ENCODE measurements at places on chromosomes 1 and 21.

- DNase-seq, result no peak
These were observed 10.3 kb downstream of the KDF1 start for GRCh38 chr1:26949926-26950319.

- no peak for DNase-seq
These were observed 94.7 kb upstream of the SLC25A33 start for GRCh38 chr1:9444532-9444931.

DNA sequence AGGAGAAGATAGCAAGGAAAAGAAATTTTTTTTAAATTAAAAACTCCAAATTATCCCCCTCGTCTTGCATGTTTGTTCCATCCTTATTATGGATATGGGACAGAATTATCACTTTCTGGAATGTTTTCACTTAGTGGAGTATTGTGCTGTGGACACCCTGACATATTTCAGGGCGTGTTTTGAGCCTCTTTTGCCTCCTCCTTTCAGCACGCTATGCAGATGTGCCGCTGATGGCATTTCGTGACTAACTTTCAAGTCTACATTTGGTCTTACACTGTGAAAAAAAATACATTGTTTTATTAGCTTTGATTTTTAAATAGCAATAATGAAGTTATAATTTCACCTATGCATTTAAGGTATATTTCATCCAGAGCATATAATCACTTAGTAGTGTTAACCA, 738.7 kb downstream of the LTN1 start:
- DNase-seq, result no peak

GRCh38 chr1:201274616-201275252, 8.6 kb upstream of the PKP1 start:
- DNase-seq, result no peak

DNA sequence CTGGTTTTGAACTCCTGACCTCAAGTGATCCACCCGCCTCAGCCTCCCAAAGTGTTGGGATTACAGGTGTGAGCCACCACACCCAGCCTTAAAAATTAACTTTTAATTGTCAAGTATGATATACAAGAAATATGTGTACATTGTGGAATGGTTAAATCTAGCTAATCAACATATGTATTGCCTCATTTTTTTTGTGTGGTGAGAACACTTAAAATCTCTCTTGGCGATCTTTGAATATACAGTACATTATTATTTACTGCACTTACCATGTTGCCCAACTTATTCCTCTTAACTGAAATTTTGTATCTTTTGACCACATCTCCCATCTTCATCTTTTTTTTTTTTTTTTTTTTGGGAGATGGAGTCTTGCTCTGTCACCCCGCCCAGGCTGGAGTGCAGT, 23.3 kb downstream of the THRAP3 start:
- DNase-seq, result no peak

DNA sequence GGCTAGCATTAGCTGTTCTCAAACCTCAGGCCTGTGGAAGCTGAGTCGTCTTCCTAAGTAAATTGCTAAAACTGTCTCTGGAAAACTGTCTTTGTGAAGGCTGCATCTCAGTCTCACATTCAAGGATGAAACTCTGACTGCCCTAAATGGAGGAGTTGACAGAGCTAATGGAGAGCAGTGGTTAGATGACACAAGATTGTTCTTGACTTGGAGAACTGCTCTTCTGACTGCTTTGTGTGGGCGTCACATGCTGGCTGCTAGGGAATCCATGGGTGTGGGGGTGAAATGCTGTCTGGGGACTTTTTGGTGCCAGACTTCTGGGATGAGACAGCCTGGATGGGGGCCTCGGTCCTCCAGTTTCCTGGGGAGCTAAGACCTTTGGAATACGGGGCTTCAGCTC, 24.5 kb upstream of the TSPAN2 start:
- no peak for DNase-seq

DNA sequence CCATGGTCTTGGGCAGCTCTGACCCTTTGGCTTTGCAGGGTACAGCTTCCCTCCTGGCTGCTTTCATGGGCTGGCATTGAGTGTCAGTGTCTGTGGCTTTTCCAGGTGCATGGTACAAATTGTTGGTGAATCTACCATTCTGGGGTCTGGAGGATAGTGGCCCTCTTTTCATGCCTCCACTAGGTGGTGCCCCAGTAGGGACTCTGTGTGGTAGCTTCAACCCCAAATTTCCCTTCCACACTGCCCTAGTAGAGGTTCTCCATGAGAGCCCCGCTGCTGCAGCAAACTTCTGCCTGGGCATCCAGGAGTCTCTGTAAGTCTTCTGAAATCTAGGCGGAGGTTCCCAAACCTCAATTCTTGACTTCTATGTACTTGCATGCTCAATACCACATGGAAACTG, 494.5 kb upstream of the LRRC7 start:
- DNase-seq, result no peak

DNA sequence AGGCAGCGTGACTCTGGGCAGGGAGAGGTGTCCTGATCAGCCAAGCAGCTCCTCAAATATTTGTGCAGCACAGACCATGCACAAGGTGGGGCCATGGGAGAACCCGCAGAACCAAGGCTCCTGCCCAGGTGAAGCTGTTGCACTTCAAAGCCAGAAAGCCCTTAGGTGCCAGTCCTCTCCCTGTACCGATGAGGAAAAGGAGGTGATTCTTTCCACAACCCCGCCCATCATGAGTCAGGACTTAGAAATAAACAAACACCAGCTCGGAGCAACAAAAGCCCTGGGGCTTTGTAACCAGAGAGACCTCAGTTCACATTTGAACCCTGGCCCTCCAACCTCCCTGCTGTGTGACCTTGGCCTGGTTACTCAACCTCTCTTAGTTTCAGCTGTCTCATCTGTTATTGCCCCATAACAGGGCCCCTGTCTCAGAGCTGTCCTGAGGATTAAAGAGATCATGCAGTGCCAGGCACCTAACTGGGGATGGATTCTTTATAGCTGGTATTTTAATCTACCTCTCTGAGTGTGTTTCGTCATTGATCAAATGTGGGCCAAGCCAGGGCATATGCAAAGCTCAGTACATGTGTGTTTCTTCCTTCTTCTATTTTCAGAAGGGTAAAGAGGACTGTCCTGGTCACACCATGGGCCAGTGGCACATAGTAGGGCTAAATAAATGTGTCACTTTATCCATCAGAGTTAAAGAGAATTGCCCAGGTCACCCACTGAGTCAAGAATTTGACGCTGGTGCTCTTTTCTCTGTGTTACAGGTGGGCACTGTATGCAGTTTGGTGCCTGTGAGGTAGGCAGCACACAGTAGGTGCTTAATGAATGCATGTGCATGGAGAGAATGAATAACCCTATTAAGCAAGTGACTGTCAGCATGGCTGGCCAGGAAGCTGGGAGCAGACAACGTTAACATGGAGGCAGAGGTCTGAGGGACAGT, 1.4 kb downstream of the LDLRAD1 start:
- DNase-seq, result no peak

GRCh38 chr1:209248649-209249279, 334.8 kb upstream of the CAMK1G start:
- DNase-seq, result peak; percentile 63

DNA sequence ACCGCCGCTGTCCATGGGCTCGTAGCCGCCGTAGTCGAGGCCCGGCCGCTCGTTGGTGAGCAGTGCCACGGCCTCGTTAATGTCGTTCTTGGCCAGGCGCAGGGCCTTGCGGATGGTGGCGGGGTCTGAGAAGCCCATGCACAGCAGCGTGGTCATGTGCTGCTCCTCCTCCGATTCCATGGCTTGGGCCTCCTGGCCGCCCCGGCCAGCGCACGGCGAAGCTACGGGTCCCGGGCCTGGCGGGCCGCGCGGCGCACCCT, 300 bp downstream of the USP24 start:
- no peak for DNase-seq

DNA sequence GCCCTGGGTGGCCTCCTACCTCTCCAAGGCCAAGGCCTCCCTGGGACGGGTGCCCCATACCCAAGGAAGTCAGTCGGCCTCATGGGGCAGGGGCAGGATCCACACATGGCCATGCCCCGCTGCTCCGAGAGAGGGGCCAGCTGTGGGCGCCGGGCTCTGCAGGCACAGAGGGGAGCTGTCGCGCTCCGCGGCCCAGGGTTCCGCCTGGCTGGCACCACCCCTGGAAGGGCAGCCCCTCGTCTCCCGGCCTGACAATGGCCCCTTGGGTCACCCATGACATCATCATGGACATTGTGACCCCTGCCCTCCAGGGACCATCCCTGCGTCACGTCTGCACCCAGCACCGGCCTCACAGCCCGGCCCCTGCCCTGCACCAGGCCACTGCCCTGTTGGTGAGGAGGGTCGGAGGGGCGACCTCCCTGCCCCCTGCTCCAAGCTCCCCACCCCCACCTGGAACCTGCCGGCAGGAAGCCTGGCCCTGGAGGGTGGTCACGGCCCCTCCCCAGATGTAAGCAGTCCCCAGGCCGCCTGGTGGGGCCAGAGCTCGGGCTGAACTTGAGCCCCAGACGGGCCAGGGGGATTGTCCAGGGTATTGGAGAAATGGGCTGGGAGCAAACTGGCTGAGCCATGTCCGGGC, 5.8 kb downstream of the TTLL10 start:
- DNase-seq, result peak; percentile 20

GRCh38 chr1:178941849-178942248, 71.0 kb upstream of the ANGPTL1 start:
- DNase-seq, result no peak

DNA sequence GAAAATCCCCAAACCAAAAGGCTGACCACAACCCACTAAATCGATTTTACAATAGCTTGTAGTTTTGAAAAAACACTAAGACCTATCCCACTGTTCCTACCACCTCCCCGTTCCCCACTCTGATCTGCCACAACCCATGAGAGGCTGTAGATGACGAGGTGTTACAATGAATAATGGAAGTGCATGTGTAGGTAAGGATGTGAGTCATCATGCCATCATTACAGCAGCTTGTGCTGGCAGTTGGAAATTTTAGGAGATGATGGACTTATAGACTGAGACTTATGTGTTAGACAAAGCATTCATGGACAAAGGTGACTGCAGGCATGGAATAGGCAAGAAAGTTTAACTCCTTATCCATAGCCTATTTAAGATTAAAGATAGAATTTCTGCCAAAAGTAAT, 184.7 kb upstream of the CACYBP start:
- no peak for DNase-seq

- DNase-seq, result peak; percentile 17
These were observed 103.9 kb upstream of the C1orf174 start for GRCh38 chr1:4003846-4004505.

DNA sequence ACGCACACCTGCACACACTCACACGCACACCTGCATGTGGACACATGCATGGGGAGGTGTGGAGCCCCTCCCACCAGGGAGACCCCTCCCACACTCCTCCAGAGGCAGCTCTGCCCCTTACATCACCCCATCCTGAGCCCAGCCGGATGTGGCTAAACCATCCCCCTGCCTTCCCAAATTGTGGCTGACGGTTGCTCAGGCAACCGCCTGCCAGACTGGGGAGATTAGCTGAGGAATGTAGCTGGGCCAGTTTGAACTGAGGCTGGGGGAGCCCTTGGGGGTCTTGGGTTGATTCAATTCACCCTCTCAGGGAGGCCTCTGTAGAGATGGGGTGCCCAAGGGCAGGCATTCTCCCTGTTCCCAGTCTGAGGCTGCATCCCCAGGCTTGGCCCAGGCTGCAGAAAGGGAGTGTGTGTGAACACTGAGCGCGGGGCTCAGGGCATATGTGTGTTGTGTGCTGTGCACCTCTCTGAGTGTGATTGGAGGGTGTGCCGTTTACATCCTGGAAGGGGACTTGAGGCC, 12.9 kb downstream of the PTPRU start:
- no peak for DNase-seq
